ENCODE measurements at places on chromosomes 4 and X. TPM values are rescaled to one million over a fixed set of nuclear protein-coding genes. Genes with fewer than 3 reads are reported as not detected.
A peak's percentile ranks its signal among the peaks of the same experiment; 100 is the strongest.

DNA sequence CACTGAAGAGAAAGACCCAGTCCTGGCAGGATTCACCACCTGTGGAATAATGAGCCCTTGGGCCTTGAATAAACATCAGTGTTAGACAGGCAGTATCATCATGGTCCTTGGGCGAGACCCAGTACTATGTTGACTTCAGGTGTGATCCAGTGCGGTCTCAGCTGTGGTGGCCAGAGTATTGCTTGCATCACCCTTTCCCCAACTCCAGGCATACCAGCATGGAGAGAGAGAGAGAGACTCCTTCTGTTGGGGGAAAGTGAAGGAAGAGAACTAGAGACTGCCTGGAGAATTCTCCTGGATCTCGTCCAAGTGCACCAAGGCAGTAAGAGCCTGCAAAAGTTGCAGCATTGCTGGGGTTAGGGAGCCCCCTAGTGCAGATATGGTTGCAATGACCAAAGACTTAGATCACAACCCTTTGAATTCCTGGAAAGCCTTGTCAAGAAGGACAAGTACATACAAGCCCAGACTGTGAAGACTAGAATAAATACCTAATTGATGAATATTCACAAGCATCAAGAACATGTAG, 61.1 kb upstream of the VAMP7 start:
- DNase-seq = peak; percentile 52
- no peak overlapping the region for H3K27ac ChIP-seq
- H3K36me3 ChIP-seq = no peaks in the 10 kb centered on the region
- H3K4me1 ChIP-seq = no peaks in the 10 kb centered on the region
- H3K4me3 ChIP-seq = no peak overlapping the region

Gene GRK4
- 7.1 TPM for total RNA-seq

Gene FAT4
- 15.2 TPM for total RNA-seq

GRCh38 chr4:105587841-105588240, 35.4 kb downstream of the ARHGEF38 start:
- H3K36me3 ChIP-seq = no peaks in the 10 kb centered on the region
- no peaks in the 10 kb centered on the region for H3K27me3 ChIP-seq
- H3K4me3 ChIP-seq = no peak overlapping the region
- peak overlapping the region; percentile 4 for H3K27ac ChIP-seq

Gene PLK4
- total RNA-seq = 2.0 TPM

GRCh38 chr4:168437192-168437943, 42.9 kb downstream of the DDX60L start:
- H3K36me3 ChIP-seq = peaks cover 56% of the 10 kb centered on the region
- H3K27me3 ChIP-seq = no peaks in the 10 kb centered on the region
- no peaks in the 10 kb centered on the region for H3K4me1 ChIP-seq
- no peak for DNase-seq
- H3K27ac ChIP-seq = no peak overlapping the region

GRCh38 chrX:2697741-2698299, 6.7 kb downstream of the CD99 start:
- peak overlapping the region; percentile 76 for H3K27ac ChIP-seq
- H3K27me3 ChIP-seq = no peaks in the 10 kb centered on the region
- H3K4me3 ChIP-seq = peak overlapping the region; percentile 22
- no peak for DNase-seq
- H3K36me3 ChIP-seq = no peaks in the 10 kb centered on the region

Gene EGF
- total RNA-seq = 3.5 TPM

- no peak for DNase-seq
- no peaks in the 10 kb centered on the region for H3K36me3 ChIP-seq
- H3K4me1 ChIP-seq = no peaks in the 10 kb centered on the region
- H3K4me3 ChIP-seq = no peak overlapping the region
- no peak overlapping the region for H3K27ac ChIP-seq
Measured at GRCh38 chr4:23368081-23368697, 521.7 kb downstream of the PPARGC1A start.

DNA sequence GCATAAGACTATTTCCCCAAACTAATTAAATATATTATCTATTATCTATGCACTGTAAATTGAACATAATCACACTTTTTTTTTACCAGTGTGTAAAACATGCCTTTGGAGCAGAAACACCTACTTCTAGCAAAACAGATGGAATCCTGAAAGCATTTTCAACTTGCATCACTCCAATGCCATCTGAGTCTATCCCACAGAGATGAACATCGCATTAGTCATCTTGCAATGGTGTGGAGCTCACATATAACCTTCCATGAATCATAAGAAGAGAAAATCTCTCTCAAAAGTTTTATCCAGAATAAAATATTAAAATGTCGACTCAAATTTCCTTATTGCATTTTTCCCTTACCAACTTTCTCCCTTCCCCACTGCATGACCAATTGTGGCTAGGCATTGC, 406.7 kb upstream of the ACTRT1 start:
- H3K27ac ChIP-seq = no peak overlapping the region
- H3K27me3 ChIP-seq = no peaks in the 10 kb centered on the region
- DNase-seq = no peak
- no peak overlapping the region for H3K4me3 ChIP-seq
- no peaks in the 10 kb centered on the region for H3K4me1 ChIP-seq

Gene KLHL13
- 3.9 TPM for total RNA-seq

DNA sequence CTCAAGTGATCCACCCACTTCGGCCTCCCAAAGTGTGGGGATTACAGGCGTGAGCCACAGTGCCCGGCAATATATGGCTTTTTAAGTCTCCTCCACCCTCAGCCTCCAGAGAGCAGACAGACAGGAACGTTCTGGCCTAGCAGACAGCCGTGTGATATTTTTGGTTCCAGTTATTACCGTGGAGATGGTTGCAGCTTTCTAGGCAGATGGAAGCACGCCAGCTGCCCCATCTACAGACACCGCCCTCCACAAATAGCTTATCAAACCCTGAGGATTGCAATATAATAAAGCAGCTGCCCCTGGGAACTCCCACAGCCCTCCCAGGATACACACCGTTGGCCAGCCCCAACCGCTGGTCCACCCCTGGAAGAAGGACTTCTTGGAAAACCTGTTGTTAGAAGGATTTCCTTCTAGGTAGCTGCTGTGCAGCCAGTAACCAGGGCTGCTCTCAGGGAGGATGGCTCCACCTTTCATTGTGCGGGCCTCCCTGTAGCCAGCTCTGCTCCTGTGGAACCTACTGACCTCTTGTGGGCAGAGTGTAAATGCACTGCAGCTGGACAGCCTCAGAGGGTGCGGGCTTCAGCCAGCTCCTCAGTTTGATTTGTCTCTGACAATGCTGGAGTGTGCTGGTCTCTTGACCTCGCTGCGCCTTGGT, 44.0 kb downstream of the SLC25A5 start:
- H3K27me3 ChIP-seq = no peaks in the 10 kb centered on the region
- DNase-seq = peak; percentile 65
- H3K4me1 ChIP-seq = no peaks in the 10 kb centered on the region
- H3K36me3 ChIP-seq = no peaks in the 10 kb centered on the region
- no peak overlapping the region for H3K27ac ChIP-seq

GRCh38 chr4:16140879-16141249, 57.0 kb upstream of the PROM1 start:
- no peak overlapping the region for H3K4me3 ChIP-seq
- no peaks in the 10 kb centered on the region for H3K4me1 ChIP-seq
- no peaks in the 10 kb centered on the region for H3K27me3 ChIP-seq
- H3K27ac ChIP-seq = no peak overlapping the region
- H3K36me3 ChIP-seq = no peaks in the 10 kb centered on the region

Gene ZNF630
- 4.0 TPM for total RNA-seq

Gene MSX1
- 2.1 TPM for total RNA-seq

DNA sequence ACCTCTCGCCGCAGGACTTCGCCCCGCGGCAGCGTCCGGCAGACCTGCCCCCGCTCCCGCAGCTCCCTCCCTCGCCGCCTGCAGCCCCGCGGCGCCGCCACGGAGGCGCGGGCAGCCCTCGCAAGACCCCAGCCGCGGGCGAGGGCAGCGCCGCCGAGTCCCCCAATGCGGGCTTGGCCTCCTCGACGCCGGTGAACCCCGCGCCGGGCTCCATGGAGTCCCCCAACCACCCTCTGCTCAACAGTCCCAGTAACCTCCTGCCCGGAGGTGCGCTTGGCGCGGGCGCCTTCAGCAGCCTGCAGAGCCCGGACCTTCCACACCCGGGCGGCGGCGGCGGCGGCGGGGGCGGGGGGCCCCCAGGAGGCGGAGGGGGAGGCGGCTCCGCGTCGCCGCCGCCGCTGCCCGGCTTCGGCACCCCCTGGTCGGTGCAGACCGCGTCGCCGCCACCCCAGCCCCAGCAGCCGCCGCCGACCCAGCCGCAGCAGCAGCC, 1.2 kb downstream of the CPEB2 start:
- peaks cover 32% of the 10 kb centered on the region for H3K4me1 ChIP-seq
- H3K4me3 ChIP-seq = peak overlapping the region; percentile 73
- H3K27me3 ChIP-seq = no peaks in the 10 kb centered on the region
- DNase-seq = peak; percentile 79
- peak overlapping the region; percentile 100 for H3K27ac ChIP-seq

Gene FGB
- total RNA-seq = 0.95 TPM

GRCh38 chr4:188780028-188780427, 640.8 kb downstream of the TRIML1 start:
- H3K36me3 ChIP-seq = no peaks in the 10 kb centered on the region
- H3K27me3 ChIP-seq = no peaks in the 10 kb centered on the region
- DNase-seq = no peak
- no peak overlapping the region for H3K27ac ChIP-seq
- no peak overlapping the region for H3K4me3 ChIP-seq

- DNase-seq = no peak
- no peak overlapping the region for H3K27ac ChIP-seq
- no peaks in the 10 kb centered on the region for H3K36me3 ChIP-seq
- no peaks in the 10 kb centered on the region for H3K4me1 ChIP-seq
- H3K27me3 ChIP-seq = no peaks in the 10 kb centered on the region
Measured at GRCh38 chr4:163485589-163485988, 8.9 kb upstream of the TMA16 start.

Gene ADGRG4
- total RNA-seq = 0.27 TPM

DNA sequence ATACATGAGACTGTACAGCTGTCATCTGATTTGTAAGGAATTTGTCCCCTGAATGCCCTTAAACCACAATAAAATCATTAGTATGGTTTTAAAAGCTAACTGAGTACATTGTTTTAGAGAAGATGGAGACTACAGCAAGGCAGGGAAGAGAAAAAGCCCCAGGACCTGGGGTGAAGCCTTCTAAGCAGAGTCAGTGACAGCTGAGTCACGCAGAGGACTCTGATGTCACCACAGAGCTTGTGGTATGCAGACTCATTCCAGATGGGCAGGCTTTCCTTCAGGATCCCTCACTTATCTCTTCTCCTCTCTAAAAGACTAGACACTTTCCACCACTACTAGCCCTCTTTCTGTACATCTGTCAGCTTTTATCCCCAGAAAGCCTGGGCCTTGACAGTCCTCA, 97.1 kb upstream of the ATOH1 start:
- no peak overlapping the region for H3K27ac ChIP-seq
- no peaks in the 10 kb centered on the region for H3K27me3 ChIP-seq
- H3K4me3 ChIP-seq = no peak overlapping the region
- no peaks in the 10 kb centered on the region for H3K36me3 ChIP-seq
- DNase-seq = no peak

DNA sequence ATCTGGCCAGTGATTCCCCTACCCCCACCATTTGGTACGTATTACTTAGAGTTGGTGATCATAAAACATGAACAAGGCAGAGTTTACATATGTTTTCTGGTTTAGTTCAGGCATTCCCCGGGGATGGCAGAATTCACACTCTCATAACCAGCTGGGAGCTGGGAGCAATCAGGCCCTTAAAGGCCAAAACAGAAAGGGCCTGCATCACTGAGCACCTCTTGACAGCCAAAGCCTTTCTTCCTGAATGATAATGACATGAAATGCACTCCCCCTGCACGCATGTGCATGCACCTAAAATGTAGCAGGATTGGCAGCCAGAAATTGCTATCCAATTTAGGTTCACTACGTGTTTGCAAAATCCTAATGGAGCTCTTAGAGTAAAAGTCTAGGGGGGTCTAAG, 235.4 kb downstream of the GPC3 start:
- H3K4me1 ChIP-seq = no peaks in the 10 kb centered on the region
- no peak for DNase-seq
- no peaks in the 10 kb centered on the region for H3K27me3 ChIP-seq

Gene FRAS1
- 9.2 TPM for total RNA-seq

Gene ENPEP
- total RNA-seq = 8.2 TPM

Gene LDB2
- total RNA-seq = 113 TPM

Gene NAT8L
- 0.24 TPM for total RNA-seq

DNA sequence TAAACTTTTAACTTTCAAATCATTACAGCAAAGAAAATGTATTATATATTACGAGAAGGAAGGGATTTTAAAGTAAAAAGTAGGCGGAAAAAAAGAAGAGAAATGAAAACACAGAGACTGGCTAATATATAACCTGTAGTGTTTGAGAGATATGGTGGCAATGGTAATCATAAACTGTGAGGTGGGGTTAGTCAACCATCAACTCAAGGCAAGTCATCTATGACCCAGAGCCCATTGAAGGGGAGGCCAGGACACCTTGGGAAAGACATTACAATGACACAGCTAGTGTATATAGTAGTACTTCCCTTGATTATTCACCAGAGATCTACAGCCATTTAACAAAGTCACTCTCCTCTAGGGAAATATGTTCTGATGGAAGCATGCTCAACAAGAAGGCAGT, 423.9 kb upstream of the PITX2 start:
- no peaks in the 10 kb centered on the region for H3K36me3 ChIP-seq
- no peak overlapping the region for H3K4me3 ChIP-seq
- H3K27ac ChIP-seq = no peak overlapping the region
- H3K4me1 ChIP-seq = no peaks in the 10 kb centered on the region
- no peaks in the 10 kb centered on the region for H3K27me3 ChIP-seq

Gene HSFX1
- total RNA-seq = 2.2 TPM

DNA sequence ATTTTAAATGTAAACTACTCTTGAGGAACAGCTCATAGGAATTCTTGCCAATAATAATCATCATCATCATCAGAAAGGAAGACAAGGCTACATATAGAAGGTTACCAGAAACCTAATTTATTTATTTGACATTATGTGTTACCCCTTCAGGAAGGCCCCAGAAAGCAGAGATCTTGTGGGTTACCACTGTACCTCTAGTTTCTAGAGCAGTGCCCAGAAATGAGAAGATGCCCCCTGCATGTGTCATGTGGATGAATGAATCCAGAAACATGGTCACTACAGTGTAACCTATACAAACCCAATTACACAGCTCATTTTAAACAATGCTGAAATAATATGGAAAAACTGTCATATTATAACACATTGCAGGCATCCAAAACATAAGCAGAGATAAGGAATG, 70.4 kb downstream of the ARAP2 start:
- H3K27ac ChIP-seq = no peak overlapping the region
- H3K4me1 ChIP-seq = no peaks in the 10 kb centered on the region
- no peaks in the 10 kb centered on the region for H3K27me3 ChIP-seq
- H3K4me3 ChIP-seq = no peak overlapping the region

DNA sequence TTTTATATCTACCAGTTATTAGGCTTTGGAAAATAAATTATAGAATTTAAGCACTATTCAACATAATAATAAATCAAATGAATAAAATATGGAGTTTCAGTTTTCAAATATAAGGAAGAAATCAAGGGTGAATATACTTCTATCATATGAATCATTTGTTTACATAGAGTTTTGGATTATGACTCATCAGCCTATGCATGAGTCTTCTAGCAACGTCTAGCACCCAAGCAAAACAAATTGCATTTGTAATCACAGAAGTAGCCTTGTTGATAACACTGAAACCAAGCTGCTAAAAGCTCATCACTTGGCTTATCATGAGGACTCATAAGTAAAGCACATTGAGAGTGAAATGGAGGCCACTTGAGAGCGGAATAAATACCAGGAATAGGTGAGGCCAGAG, 434.6 kb downstream of the PCDH11X start:
- no peak overlapping the region for H3K4me3 ChIP-seq
- no peak overlapping the region for H3K27ac ChIP-seq
- H3K27me3 ChIP-seq = no peaks in the 10 kb centered on the region
- no peaks in the 10 kb centered on the region for H3K4me1 ChIP-seq

- DNase-seq = no peak
- no peak overlapping the region for H3K4me3 ChIP-seq
- no peaks in the 10 kb centered on the region for H3K36me3 ChIP-seq
- H3K4me1 ChIP-seq = no peaks in the 10 kb centered on the region
Measured at GRCh38 chr4:171954650-171955049, 141.4 kb downstream of the GALNTL6 start.

Data from lower lobe of right lung (tissue), 2 donors.